ENCODE measurements at places on chromosomes 11 and 22. TPM values are rescaled to one million over a fixed set of nuclear protein-coding genes. Genes with fewer than 3 reads are reported as not detected.

The MRE11 gene
- 3.0 TPM for polyA plus RNA-seq

The SCGB1A1 gene
- not detected for polyA plus RNA-seq

The MMP27 gene
- polyA plus RNA-seq: not detected

The SPTBN2 gene
- polyA plus RNA-seq: 0.38 TPM

The SLC1A2 gene
- polyA plus RNA-seq: 0.54 TPM

The IRF7 gene
- polyA plus RNA-seq: 14.8 TPM

The KCNJ11 gene
- 18.6 TPM for polyA plus RNA-seq

The ARHGAP1 gene
- 53.4 TPM for polyA plus RNA-seq

The MUC6 gene
- polyA plus RNA-seq: 0.05 TPM

The NRXN2 gene
- 2.2 TPM for polyA plus RNA-seq

The GLYATL1 gene
- polyA plus RNA-seq: not detected

The CD248 gene
- 12.0 TPM for polyA plus RNA-seq

The PATE3 gene
- polyA plus RNA-seq: not detected

The ADSL gene
- polyA plus RNA-seq: 31.7 TPM

The APOL5 gene
- 0.14 TPM for polyA plus RNA-seq

The BID gene
- polyA plus RNA-seq: 12.7 TPM

The SAA2 gene
- polyA plus RNA-seq: 14.9 TPM

The TPBGL gene
- polyA plus RNA-seq: 0.05 TPM

The RCOR2 gene
- polyA plus RNA-seq: 3.2 TPM

The RFPL1 gene
- polyA plus RNA-seq: not detected

The MS4A14 gene
- 0.57 TPM for polyA plus RNA-seq

The NDUFS3 gene
- polyA plus RNA-seq: 260 TPM

The MRGPRE gene
- polyA plus RNA-seq: 0.11 TPM

The PTPRCAP gene
- 1.6 TPM for polyA plus RNA-seq

The TRIM51 gene
- polyA plus RNA-seq: not detected

The PATE4 gene
- not detected for polyA plus RNA-seq

The TNNT3 gene
- polyA plus RNA-seq: 63.1 TPM

The DMC1 gene
- 6.5 TPM for polyA plus RNA-seq

The SLC15A3 gene
- 24.6 TPM for polyA plus RNA-seq

The OR51V1 gene
- polyA plus RNA-seq: not detected
